Posterior cingulate gyrus (tissue), 11 donors: ENCODE measurements at places on chromosomes 5 and 9.

DNA sequence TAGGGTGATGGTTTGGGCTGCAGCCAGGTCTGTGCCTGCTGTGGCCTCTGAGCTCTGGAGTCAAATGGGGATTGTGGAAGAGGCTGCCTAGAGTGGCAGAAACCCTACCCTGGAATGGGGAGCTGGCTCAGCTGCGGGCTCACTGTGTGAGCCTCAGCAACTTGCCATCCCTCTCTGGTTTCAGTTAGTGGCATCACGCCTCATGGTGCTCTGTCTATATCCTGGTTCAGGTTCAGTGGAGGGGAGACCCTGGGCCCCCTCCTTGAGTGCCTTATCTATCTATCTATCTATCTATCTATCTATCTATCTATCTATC, 132.6 kb downstream of the PHF2 start:
- DNase-seq, result no peak

DNA sequence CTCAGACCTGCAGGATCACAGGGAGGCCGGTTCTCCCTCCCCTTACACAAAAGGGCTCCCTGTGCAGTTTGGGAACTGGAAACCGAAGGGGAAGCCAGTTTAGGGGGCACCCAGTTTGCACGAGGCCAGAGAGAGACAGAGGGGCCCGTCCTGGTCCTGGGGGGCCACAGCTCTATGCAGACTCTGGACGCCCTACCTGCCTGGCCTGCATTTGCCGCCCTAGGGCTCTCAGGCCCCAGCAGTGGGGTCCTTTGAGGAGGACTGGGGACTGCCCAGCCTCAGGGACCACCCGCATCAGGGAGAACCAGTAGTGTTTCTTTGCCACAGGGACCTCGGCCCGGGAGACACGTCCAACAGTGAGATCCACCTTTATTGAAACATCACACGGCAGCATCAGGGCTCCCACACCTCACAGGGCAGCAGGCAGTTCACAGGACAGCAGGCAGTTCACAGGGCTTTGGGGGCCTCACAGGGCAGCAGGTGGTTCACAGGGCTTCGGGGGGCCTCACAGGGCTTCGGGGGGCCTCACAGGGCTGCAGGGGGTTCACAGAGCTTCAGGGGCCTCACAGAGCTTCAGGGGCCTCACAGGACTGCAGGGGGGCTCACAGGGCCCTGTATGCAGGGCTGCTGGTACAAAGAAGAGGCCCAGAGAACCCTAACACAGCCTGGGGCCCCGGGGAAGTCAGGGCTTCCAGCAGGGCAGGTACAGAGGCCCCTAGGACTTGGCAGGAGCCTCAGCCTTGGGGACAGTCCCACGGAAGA, 648 bp upstream of the NSMF start:
- no peak for DNase-seq

- no peak for DNase-seq
Observed at GRCh38 chr9:99748676-99749075, 73.0 kb upstream of the NR4A3 start.

- DNase-seq, result no peak
Observed at GRCh38 chr9:73011181-73011750, 58.4 kb upstream of the ALDH1A1 start.

DNA sequence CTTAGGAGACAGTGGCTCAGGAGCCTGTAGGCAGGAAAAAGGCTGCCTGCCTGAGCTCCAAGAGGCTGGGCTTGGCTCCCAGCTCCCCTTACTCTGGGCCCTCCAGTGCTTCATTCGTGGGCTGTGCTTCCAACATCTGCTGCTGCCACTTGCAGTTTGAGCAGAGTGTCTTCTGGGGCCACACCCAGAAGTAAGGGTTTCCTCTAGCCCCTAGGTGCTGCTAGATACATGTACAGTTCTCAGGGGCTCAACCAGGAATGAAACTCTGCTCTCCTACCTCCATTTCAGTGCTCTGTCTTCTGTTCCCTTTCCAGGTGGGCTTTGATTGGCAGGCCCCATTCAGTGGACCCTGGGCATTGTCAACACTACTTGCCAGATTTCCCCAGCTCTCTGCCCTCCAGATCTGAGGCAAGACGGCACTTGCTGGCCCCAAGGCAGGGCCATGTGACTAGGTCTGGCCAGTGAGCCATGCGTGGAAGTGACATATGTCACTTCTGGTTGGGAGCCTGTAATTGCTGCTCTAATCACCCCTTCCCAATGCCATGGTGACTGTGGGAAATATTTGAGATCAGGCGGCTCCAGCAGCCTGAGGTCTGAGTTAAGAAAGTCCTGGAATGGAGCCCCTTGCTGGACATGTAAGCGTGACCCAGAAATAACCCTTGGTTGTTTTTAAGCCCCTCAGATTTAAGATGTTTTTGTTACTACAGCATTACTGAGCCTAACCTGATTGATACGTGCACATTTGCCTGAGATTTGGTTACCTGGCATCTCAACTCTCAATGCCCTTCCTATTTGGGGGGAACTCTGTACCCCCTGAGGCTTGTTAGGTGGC, 9.4 kb upstream of the BOD1 start:
- no peak for DNase-seq

- DNase-seq, result no peak
Observed at GRCh38 chr5:63240063-63240755, 661.6 kb downstream of the LRRC70 start.
